Activated T-helper 1 cell treated with anti-CD3 and anti-CD28 coated beads, Interleukin-12 subunit alpha, Interleukin-12 subunit beta, Interleukin-2, Interleukin-4 antibody, amounts not matched to agents 30 ng/mL and 10 ng/mL and 1 ng/mL, durations not matched to agents 14 hours and 24 hours and 36 hours (primary cell): ENCODE measurements at places on chromosomes 5 and 9. TPM values are rescaled to one million over a fixed set of nuclear protein-coding genes. Genes with fewer than 3 reads are reported as not detected.

DNA sequence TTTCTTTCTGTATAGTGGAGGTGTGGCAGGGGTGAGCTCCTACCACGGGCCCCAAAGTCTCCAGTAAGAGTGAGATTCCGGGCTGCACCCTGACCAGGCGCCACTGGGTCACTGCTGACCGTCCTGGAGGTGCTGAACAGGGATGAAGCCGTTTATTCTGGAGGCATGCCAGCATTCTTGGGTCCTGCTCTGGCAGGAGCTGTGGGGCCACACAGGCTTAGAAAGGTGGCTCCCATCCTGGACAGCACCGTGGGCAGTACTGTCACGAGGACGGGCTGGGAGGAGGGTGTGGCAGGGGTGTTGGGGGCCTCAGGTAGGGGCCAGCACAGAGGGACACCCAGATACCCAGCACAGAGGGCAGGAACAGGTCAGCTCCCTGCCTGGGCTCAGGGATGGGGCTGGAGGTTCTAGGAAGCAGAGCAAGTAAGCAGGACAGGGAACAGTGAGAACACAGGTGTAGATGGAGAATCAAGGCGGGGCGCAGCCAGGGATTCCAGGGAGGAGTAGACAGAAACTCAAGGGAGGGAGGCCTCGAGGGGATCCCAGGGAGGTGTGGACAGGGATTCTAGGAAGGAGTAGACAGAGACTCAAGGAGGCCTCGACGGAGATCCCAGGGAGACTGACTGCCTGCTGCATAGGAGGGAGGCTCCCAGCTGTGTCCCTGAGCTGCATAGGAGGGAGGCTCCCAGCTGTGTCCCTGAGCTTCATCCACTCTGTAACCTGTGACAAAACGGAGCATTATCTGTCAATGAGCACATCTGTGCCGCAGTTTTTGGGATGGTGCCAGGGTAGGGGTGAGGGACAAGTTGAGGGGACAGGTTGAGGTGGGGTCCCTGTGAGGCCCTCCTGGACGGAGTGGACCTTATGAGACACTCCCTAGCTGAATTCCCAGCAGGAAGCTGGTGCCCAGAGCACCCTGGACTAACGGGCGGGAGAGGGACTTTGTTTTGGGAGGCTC, 1.1 kb upstream of the PLEKHG4B start:
- H3K27me3 ChIP-seq, result peaks cover 45% of the 10 kb centered on the region
- no peaks in the 10 kb centered on the region for H3K4me1 ChIP-seq
- no peak for DNase-seq
- no peak overlapping the region for H3K27ac ChIP-seq
- no peak overlapping the region for H3K4me3 ChIP-seq

DNA sequence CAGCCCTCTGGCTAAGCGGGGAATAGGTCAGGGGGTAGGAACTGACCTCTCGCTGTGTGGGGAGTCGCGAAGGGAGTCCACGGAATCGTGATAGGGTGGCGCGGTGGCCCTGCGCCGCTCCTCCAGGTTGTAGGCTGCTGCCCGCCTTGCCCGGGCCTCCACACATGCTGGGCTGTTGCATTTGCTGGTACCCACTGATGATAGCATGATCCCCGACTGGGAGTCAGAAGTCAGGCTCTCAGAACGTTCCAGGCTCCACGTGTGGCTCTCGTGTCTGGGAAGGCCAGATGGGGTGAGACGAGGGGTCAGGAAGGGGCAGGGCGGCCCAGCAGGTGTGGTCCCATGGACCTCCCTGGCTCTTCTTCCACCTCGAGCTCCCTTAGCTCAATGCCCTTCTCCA, 56.0 kb downstream of the PSD2 start:
- no peaks in the 10 kb centered on the region for H3K36me3 ChIP-seq
- no peak overlapping the region for H3K4me3 ChIP-seq
- H3K27ac ChIP-seq, result no peak overlapping the region

- H3K27ac ChIP-seq, result no peak overlapping the region
- no peak overlapping the region for H3K4me3 ChIP-seq
- peaks cover 3% of the 10 kb centered on the region for H3K36me3 ChIP-seq
Observed at GRCh38 chr9:78163834-78164233, 72.0 kb upstream of the CEP78 start.

ERGIC1 gene
- total RNA-seq, result 47.4 and 47.9 TPM in 2 replicates

- H3K27ac ChIP-seq, result no peak overlapping the region
- DNase-seq, result no peak
- H3K36me3 ChIP-seq, result no peaks in the 10 kb centered on the region
- H3K4me1 ChIP-seq, result no peaks in the 10 kb centered on the region
Observed at GRCh38 chr9:70043285-70043684, 363 bp upstream of the MAMDC2 start.

CFAP90 gene
- not detected in 2 replicates for total RNA-seq

CHSY3 gene
- not detected in 2 replicates for total RNA-seq

STPG3 gene
- 1.2 and 1.8 TPM in 2 replicates for total RNA-seq

DNA sequence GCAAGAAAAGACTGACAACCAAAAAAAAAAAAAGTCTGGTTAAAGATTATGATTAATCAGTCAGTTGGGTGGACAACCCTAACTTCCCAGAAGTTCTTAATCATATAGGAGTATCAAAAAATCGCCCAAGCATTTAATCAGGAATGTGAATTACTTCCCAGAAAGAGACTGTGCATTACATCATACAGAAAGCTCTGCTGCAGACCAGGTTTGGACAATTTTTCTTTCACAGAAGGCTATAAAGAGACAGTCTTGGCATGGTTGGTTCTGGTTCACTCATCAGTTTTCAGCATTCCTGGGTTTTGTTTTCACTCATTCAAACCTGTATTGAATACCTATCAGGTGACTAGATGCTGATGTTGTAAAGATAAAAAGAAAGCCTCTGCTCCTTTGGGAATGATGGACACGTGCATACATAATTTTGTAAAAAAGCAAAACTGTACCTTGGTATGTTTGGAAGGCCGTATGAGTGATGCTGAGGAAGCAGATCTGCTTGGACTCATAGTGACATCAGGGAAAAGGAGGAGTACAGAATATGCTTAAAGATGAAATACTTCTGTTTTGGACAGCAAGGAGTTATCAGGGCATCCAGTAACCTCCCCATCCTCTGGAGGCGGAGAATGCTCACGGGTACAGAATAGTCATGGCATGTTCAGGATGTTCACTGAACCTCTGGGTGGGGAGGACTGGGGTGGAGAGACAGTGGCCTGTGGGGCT, 178.4 kb downstream of the GNA14 start:
- no peak for DNase-seq
- no peak overlapping the region for H3K4me3 ChIP-seq
- peaks cover 16% of the 10 kb centered on the region for H3K4me1 ChIP-seq
- peaks cover 2% of the 10 kb centered on the region for H3K36me3 ChIP-seq
- no peak overlapping the region for H3K27ac ChIP-seq

DNA sequence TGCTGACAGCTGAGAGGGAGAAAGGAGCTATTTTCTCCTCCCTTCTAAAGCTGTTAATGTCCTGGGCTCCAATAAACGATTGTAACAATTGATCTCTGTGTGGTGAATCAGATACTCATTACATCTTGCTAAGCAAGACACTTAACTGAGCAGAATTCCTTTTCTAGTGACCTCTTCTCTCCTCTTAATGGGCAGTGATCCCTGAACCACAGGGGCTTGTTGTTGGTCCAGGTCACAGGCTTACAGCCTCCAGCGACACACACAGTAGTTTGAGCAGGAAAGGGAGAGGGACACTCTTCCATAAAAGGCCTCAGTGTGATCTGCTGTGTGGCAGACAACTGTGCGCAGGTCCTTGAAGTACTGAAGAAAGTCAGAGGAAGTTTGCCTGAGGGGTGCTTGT, 58.5 kb upstream of the MYO10 start:
- no peaks in the 10 kb centered on the region for H3K36me3 ChIP-seq
- H3K4me3 ChIP-seq, result no peak overlapping the region
- H3K27ac ChIP-seq, result no peak overlapping the region
- H3K27me3 ChIP-seq, result no peaks in the 10 kb centered on the region

- no peak overlapping the region for H3K4me3 ChIP-seq
- no peak overlapping the region for H3K27ac ChIP-seq
- H3K4me1 ChIP-seq, result no peaks in the 10 kb centered on the region
- H3K27me3 ChIP-seq, result no peaks in the 10 kb centered on the region
- DNase-seq, result no peak
- no peaks in the 10 kb centered on the region for H3K36me3 ChIP-seq
Observed at GRCh38 chr5:90386099-90386710, 23.4 kb downstream of the CETN3 start.

PCDHA6 gene
- not detected in 2 replicates for total RNA-seq
